ENCODE measurements at places on chromosomes 5 and 9. TPM values are rescaled to one million over a fixed set of nuclear protein-coding genes. Genes with fewer than 3 reads are reported as not detected.
A peak's percentile ranks its signal among the peaks of the same experiment; 100 is the strongest.

The SLC25A25 gene
- total RNA-seq = 52.1 TPM

The IFNB1 gene
- not detected for total RNA-seq

The LCN15 gene
- not detected for total RNA-seq

The F2RL2 gene
- total RNA-seq = 2.1 TPM

The PDCD1LG2 gene
- 1.2 TPM for total RNA-seq

- no peaks in the 10 kb centered on the region for H3K36me3 ChIP-seq
- H3K4me1 ChIP-seq = peaks cover 3% of the 10 kb centered on the region
- no peak overlapping the region for H3K27ac ChIP-seq
Measured at GRCh38 chr9:81850724-81851123, 77.5 kb upstream of the SPATA31D4 start.

GRCh38 chr5:53478411-53479044, 1.9 kb upstream of the FST start:
- peaks cover 49% of the 10 kb centered on the region for H3K4me1 ChIP-seq
- peak; percentile 65 for DNase-seq
- peaks cover 1% of the 10 kb centered on the region for H3K36me3 ChIP-seq
